Effector memory CD8-positive, alpha-beta T cell (primary cell): ENCODE measurements at places on chromosomes 4 and X.
A peak's percentile ranks its signal among the peaks of the same experiment; 100 is the strongest.

DNA sequence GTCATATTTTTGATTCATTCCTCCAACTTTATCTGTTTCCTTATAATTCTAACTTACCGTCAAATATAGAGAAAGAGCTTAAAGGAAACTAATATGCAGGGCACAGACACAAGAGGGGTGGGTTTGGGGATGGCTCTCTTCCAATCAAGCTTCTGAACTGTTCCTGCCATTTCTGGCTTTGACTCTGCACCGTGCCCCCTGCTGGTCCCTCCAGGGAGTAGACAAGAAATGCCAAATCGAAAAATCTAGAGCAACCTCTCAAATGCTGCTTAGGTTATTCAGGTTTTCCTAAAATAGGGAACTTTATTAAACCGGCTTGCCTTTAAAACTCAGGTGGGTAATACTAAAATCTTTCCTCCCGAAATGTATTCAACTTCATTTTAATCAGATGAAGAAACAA, 39.8 kb upstream of the VCX3A start:
- H3K4me1 ChIP-seq, result no peaks in the 10 kb centered on the region
- no peaks in the 10 kb centered on the region for H3K36me3 ChIP-seq
- H3K27ac ChIP-seq, result no peak overlapping the region
- H3K4me3 ChIP-seq, result no peak overlapping the region
- H3K27me3 ChIP-seq, result no peaks in the 10 kb centered on the region

- H3K27me3 ChIP-seq, result no peaks in the 10 kb centered on the region
- H3K36me3 ChIP-seq, result no peaks in the 10 kb centered on the region
- no peaks in the 10 kb centered on the region for H3K4me1 ChIP-seq
- peak; percentile 22 for DNase-seq
- peak within 1 kb of the TSS; percentile 77 for H3K4me3 ChIP-seq
- no peak within 1 kb of the TSS for H3K27ac ChIP-seq
Measured at GRCh38 chrX:37685381-37686359, at the start of gene XK. XK (plus strand) TSS chrX:37685791; CDS start chrX:37685962, 171 bp downstream.

DNA sequence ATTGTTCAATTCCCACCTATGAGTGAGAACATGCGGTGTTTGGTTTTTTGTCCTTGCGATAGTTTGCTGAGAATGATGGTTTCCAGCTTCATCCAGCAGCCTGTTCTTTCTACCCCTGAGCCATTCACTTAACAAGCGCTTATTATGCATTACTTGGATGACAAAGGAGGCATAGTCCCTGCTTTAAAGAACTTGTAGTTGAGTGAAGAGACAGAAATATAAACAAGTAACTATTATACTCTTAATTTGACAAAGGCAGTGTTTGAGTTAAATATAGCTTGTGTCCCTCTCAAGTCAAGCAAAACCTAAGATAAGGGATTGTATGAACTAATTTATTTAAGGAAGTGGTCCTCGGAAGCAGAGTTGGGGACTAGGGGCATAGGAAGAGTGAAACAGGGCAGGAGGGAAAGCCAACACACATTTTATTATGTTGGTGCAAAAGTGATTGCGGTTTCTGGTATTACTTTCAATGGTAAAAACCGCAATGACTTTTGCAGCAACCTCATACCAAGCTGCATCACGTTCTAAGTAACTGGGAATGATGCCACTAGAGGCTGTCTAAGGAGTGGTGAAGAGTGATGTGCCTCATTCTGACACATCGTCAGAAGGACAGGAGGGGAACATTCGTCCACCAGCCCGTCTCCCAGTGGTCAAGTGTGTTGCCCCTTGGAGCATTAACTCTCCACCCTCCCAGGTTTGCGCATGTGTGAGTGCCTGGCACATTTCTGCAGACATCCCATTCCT, 41.8 kb downstream of the QDPR start:
- no peaks in the 10 kb centered on the region for H3K4me1 ChIP-seq
- peaks cover 6% of the 10 kb centered on the region for H3K36me3 ChIP-seq
- no peak overlapping the region for H3K27ac ChIP-seq

DNA sequence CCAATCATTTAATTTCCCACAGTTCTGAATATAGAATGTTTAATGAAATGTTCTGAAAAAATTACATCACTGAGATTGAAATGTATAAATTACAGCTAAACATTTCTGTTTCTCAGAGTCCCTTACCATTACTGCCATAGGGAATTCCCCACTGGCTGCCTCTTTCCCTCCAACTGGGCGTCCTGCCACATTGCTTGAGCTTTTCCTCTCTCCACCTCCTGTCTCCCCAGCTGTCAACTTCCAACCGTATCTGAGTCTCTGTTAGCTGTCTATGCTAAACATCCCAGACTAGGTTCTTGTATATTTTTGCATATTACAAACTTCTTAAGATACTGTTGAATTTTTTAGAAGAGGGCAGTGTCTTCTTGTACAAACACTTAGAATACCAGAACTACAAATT, 407.3 kb upstream of the SLIT2 start:
- no peak for DNase-seq
- H3K36me3 ChIP-seq, result no peaks in the 10 kb centered on the region
- no peak overlapping the region for H3K27ac ChIP-seq
- H3K27me3 ChIP-seq, result no peaks in the 10 kb centered on the region
- no peaks in the 10 kb centered on the region for H3K4me1 ChIP-seq

GRCh38 chr4:158965226-158965625, 137.7 kb upstream of the RAPGEF2 start:
- DNase-seq, result no peak
- peaks cover 4% of the 10 kb centered on the region for H3K36me3 ChIP-seq
- no peak overlapping the region for H3K4me3 ChIP-seq
- no peaks in the 10 kb centered on the region for H3K4me1 ChIP-seq

DNA sequence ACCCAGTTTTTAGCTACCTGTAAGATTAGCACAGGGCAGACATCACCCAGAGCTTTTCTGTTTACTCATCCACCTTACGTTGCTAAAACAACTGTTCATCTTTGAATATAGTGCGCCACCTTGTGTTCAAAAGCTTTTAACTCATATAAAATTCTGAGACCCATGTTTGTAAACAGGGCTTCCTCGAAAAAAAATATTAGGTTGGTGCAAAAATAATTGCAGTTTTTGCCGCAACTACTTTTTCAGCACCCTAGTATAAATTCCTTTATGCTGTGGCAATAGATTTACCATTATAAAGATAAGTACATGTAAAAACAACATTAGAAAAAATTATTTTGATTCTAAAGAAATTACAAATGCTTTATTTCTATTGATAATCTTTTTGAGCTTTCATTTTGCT, 147.9 kb downstream of the LRBA start:
- H3K4me1 ChIP-seq, result no peaks in the 10 kb centered on the region
- DNase-seq, result peak; percentile 69
- H3K36me3 ChIP-seq, result peaks cover 19% of the 10 kb centered on the region
- H3K4me3 ChIP-seq, result no peak overlapping the region

- no peaks in the 10 kb centered on the region for H3K27me3 ChIP-seq
- no peak for DNase-seq
- H3K4me3 ChIP-seq, result no peak overlapping the region
- no peak overlapping the region for H3K27ac ChIP-seq
- peaks cover 14% of the 10 kb centered on the region for H3K4me1 ChIP-seq
Measured at GRCh38 chr4:145879598-145879997, 59.0 kb downstream of the ZNF827 start.

GRCh38 chr4:39571054-39571453, 43.8 kb upstream of the UGDH start:
- H3K4me1 ChIP-seq, result peaks cover under 1% of the 10 kb centered on the region
- H3K36me3 ChIP-seq, result no peaks in the 10 kb centered on the region
- no peak overlapping the region for H3K4me3 ChIP-seq
- no peak for DNase-seq
- H3K27ac ChIP-seq, result no peak overlapping the region

DNA sequence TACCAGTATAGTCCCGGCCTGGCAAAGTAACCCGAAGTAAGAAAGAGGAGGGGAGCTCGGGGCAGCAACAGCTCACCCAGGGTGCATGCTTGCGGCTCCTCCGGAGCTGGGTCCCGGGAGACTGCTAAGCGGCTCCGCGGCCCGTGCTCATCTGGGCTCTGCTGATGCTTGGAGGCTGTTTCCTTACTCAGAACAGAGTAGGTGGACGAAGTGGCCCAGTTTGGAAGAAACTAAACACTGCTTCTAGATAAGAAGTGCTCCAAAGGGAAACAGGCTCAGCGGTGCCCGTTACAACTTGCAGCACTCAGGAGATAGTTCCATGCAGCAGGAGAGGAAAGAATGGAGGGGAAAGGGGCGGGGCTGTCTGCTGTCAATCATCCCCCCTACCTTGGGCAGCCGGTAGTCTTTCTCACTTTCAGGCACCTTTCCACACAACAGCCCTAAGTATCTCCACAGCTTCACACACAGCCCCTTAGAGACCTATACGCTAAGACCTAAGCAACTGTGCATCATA, at the start of gene COL4A6:
Gene COL4A6 (minus strand): TSS at position 313 of the 514 bp plus-strand sequence. CDS start 226 bp downstream, at position 87.
- peaks cover 28% of the 10 kb centered on the region for H3K27me3 ChIP-seq
- no peak within 1 kb of the TSS for H3K27ac ChIP-seq
- no peaks in the 10 kb centered on the region for H3K36me3 ChIP-seq
- H3K4me1 ChIP-seq, result peaks cover 4% of the 10 kb centered on the region

- H3K4me1 ChIP-seq, result no peaks in the 10 kb centered on the region
- H3K27ac ChIP-seq, result no peak overlapping the region
- H3K4me3 ChIP-seq, result no peak overlapping the region
- peaks cover 3% of the 10 kb centered on the region for H3K36me3 ChIP-seq
Measured at GRCh38 chr4:98976716-98977115, 18.8 kb upstream of the METAP1 start.

DNA sequence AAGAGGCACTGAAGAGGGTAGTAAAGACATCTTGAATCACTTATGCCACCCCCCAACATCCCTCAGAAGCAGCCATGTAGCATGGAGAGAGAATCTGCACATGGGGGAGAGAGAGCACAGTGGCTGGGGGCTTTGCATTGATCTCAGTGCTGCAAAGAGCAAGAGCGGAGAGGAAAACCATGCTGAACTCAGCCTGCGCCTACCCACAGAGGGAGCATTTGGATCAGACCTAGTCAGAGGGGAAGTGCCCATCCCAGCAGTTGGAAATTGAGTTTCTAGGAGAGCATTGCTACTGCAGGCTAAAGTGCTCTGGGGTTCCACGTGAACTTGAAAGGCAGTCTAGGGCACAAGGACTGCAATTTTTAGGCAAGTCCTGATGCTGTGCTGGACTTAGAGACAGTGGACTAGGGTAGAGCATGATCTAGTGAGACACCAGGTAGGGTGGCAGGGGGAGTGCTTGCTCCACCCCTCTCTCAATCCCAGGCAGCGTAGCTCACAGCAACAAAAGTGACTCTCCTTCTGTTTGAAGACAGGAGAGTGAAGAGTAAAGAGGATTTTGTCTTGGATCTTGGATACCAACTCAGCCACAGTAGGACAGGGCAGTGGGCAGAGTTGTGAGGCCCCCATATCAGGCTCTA, 9.0 kb upstream of the PROM1 start:
- H3K4me1 ChIP-seq, result no peaks in the 10 kb centered on the region
- H3K27me3 ChIP-seq, result peaks cover 64% of the 10 kb centered on the region
- no peak for DNase-seq

- H3K36me3 ChIP-seq, result peaks cover 14% of the 10 kb centered on the region
- H3K4me1 ChIP-seq, result peaks cover 15% of the 10 kb centered on the region
- no peak for DNase-seq
- no peaks in the 10 kb centered on the region for H3K27me3 ChIP-seq
- H3K27ac ChIP-seq, result peak overlapping the region; percentile 97
- peak overlapping the region; percentile 87 for H3K4me3 ChIP-seq
Measured at GRCh38 chr4:87423317-87424098, 1.1 kb downstream of the NUDT9 start.

- H3K27ac ChIP-seq, result no peak overlapping the region
- DNase-seq, result no peak
- no peak overlapping the region for H3K4me3 ChIP-seq
- H3K27me3 ChIP-seq, result no peaks in the 10 kb centered on the region
- no peaks in the 10 kb centered on the region for H3K36me3 ChIP-seq
Measured at GRCh38 chr4:135192751-135193535, 991.4 kb upstream of the PABPC4L start.

DNA sequence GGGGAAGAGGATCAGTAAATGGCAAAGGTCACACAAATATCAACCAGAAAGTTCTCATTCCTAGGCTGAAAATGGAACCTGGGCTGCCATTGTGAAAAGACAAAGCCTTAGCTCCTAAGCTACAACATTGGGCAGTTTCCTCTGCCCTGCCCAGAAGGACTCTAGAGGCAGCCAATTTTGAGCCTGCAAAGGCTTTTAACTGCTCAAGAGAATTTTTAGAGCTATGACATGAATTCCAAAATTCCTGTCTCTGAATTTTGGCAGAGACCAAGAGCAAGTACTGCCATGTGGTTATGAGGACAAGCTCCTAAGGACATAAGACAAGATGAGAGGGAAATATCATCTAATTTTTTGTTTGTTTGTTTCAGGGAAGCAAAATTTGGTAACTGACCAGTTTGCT, 29.6 kb upstream of the IGFBP7 start:
- H3K27me3 ChIP-seq, result peaks cover 22% of the 10 kb centered on the region
- no peak for DNase-seq
- H3K36me3 ChIP-seq, result no peaks in the 10 kb centered on the region
- H3K27ac ChIP-seq, result no peak overlapping the region

- H3K27me3 ChIP-seq, result peaks cover 26% of the 10 kb centered on the region
- DNase-seq, result no peak
- no peaks in the 10 kb centered on the region for H3K36me3 ChIP-seq
- no peaks in the 10 kb centered on the region for H3K4me1 ChIP-seq
- H3K4me3 ChIP-seq, result no peak overlapping the region
Measured at GRCh38 chrX:130575831-130576389, 174.1 kb downstream of the RBMX2 start.

DNA sequence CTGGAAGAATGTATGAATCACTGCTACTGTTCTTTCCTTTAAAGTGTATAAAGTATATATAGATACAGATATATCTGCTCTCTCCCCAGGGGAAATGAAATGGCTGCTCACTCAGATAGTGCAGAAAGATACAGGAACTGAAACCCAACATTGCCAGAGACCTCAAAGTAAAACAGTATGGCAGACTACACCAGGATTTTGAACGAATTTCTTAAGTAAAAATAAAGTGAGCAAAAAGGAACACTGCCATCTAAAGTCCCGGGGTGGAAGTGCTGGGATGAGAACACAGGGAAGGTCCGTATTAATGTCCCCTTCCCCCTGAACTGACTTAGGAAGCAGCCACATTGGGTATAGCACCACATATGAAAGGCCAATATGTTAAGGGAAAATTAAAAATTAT, 93.4 kb downstream of the TMA16 start:
- DNase-seq, result no peak
- no peaks in the 10 kb centered on the region for H3K36me3 ChIP-seq
- peaks cover 28% of the 10 kb centered on the region for H3K27me3 ChIP-seq
- no peak overlapping the region for H3K27ac ChIP-seq
- no peaks in the 10 kb centered on the region for H3K4me1 ChIP-seq

- H3K4me1 ChIP-seq, result no peaks in the 10 kb centered on the region
- no peaks in the 10 kb centered on the region for H3K36me3 ChIP-seq
- no peaks in the 10 kb centered on the region for H3K27me3 ChIP-seq
- no peak for DNase-seq
- H3K4me3 ChIP-seq, result no peak overlapping the region
- no peak overlapping the region for H3K27ac ChIP-seq
Measured at GRCh38 chr4:187387739-187388138, 607.8 kb upstream of the ZFP42 start.

DNA sequence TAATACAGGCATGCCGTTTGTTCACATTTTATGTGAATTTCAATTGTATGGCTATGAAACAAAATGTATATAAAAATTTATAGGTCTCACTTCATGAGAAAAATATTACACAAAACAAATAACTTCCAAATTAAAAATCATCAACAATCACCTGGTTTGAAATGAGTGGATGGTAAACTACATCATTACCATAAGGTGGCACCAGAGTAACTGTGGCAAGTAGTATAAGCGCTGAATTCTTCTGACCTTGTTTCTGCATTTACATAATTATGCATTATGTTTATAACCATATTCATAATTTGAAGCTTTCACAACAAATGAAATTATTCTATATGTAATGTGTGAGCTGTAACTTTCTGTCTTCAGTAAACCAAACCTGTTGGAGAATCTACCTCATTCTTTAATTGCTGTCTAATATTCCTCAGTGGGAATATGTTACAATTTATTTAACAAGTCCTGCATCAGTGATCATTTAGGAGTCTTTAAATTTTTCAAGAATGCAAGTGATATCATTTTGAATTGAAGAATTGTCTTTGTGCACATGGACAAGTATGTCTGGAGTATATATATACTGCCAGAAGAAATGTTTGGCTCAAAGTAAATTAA, 55.2 kb downstream of the MMRN1 start:
- H3K4me1 ChIP-seq, result no peaks in the 10 kb centered on the region
- no peaks in the 10 kb centered on the region for H3K27me3 ChIP-seq
